Stimulated activated CD8-positive, alpha-beta memory T cell treated with anti-CD3 and anti-CD28 coated beads, Interleukin-4, amount 100 ng/mL, for 4 hours (primary cell): ENCODE measurements at places on chromosomes 3 and 15.

- no peak for DNase-seq
Measured at GRCh38 chr3:115999613-116000012, 376.3 kb downstream of the GAP43 start.

DNA sequence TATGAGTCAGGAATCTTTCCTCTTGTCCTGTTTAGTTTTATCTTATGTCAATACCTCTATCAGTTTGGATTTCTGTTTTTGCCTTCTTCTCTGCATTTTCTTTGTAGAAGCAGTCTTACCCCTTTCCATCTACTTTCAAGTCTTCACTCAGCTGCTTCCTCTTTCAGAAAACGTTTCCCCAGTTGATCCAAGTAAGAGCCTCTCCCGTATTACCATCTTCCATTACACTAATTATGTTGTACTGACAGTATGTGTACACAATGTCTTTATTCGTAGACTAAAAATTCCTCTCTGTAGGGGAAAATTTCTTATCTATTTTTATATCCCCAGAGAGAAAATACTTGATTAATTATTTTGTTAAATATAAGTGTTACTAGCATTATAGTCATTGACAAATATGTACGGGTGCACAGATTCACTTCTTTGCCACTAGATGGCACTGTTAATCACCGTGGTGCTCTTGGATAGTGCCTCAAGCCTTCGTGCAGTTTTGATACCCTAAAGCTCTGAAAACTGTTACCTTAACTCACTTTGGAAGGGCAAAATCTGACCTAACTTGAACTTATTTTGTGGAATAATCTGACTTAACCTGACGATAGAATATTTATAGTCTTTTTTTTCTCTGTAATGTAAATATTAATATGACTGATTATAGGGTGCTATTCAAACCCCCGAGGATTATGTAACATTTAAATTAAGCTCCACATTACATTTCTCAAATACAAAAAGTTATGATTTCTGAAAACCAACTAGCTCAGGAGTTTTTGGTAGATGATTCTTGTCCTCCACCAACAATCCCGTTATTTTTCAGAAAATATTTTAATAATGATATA lies 74.2 kb upstream of the POU1F1 start:
- DNase-seq: no peak

DNA sequence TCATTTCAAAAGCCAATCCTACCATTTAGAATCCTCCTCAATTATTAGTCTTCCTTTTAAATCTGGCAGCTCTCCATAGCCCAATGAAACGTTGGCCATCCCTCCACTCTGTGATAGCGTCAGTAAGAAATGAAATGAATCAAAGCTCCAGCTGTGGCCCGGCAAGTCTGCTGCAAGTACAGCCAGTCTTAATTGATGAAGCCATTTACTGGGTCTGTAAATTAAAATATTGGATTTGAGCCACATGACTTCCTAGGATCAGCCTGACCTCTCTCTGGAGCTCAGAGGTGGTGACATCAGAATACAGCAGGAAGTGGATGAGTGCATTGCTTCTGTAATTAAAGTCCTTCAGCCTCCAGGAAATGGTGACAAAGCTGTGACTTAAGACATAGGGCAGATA lies 347.0 kb upstream of the LMCD1 start:
- no peak for DNase-seq

DNA sequence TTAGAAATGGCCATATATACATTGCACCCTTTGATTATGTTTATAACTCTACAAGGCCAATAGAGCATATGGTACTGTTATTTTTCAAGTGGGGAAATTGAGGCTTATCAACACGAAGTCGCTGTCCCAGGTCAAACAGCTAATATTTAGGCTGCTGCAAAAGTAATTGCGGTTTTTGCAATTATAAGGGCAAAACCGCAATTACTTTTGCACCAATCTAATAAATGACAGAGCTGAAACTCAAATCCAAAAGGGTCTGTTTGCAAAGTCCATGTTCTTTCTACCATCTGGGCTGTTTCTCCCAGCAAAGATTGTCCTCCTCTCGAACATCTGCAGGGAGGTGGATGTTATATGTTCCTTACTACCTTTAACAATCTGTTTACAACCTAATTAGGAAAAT lies 147.2 kb downstream of the CADPS start:
- DNase-seq: no peak

GRCh38 chr3:124037326-124037725 lies 45.4 kb upstream of the ROPN1 start:
- no peak for DNase-seq

DNA sequence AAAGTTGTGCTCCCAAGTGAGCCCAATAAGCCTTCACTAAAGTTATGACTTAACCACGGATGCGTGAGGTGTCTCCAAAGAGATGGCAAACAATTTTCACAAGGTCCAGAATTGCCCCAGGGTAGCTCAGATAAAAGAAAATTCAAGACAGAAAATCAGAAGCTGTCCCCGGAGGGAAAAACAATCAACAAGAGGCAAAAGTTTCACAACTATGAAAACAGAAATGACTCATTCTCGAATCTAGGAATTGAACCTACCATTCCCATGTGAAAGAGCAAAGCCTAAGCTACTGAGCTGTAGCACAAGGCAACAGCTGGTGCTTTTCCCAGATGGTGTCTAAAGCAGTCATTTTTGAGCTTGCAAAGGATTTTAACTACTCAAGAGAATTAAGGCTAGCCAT lies 33.5 kb upstream of the MKRN3 start:
- DNase-seq: no peak

DNA sequence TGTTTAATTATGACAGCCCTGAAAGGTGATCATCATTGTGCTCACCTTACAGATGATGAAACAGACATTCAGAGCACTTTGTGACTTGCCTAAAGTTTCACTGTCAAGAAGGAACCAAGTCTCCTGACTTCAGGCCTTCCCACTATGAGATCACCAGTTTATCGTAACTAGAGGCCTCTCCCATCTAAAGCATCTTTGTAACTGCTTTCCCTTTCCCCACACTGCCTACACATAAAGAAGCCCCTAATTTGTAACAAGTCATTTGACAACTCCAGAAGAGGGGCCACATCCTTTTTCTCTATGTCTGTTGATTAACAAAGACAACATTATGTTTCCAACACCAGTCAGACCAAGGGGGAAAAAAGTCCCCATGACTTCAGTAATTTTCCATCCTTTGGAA lies 1.1 kb downstream of the KLHL6 start:
- DNase-seq: no peak

DNA sequence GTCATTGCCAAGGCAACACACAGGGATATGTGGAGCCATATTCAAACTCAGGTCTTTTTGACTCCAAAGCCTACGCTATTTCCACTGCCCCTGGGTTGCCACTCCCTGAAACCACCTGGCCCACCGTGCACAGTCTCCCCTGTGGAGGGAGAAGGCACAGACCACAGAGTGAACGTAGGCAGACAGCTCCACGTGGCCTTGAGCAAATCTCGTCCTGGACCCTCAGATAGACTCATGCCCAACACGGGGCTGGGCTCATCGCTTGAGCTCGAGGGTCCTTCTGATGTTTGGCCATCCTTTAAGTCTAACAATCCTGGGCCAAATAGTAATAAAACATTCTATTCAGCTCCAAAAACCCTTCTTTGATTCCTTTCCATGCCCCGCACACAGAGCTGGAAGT lies 72.0 kb downstream of the CPN2 start:
- no peak for DNase-seq
